Activated T-helper 1 cell treated with anti-CD3 and anti-CD28 coated beads, Interleukin-12 subunit alpha, Interleukin-12 subunit beta, Interleukin-2, Interleukin-4 antibody, amounts not matched to agents 30 ng/mL and 10 ng/mL and 1 ng/mL, durations not matched to agents 14 hours and 24 hours and 36 hours (primary cell): ENCODE measurements at places on chromosomes 6 and 20.

GRCh38 chr6:127366282-127367022, 23.0 kb upstream of the ECHDC1 start:
- DNase-seq, result no peak

GRCh38 chr6:108983151-108983550, 111.5 kb downstream of the SESN1 start:
- no peak for DNase-seq

- DNase-seq, result no peak
Measured at GRCh38 chr6:143064951-143065683, 4.4 kb downstream of the AIG1 start.

GRCh38 chr20:64036346-64037198, 590 bp downstream of the C20orf204 start:
- DNase-seq, result no peak

DNA sequence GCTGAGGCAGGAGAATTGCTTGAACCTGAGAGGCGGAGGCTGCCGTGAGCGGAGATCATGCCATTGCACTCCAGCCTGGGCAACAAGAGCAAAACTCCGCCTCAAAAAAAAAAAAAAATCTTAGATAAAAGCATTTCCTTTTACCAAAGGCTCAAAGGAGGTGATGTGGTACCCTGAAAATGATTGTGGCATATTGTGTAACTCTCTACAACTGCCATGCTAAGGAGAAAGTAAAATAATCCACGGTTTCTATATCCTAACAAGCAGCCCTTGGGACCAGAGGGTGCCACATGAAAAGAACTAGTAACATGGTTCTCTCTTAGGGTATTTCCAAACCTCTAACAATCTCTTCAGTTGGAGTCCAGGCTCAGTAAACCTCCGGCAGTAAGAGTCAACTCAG, 38.8 kb upstream of the SLA2 start:
- no peak for DNase-seq

DNA sequence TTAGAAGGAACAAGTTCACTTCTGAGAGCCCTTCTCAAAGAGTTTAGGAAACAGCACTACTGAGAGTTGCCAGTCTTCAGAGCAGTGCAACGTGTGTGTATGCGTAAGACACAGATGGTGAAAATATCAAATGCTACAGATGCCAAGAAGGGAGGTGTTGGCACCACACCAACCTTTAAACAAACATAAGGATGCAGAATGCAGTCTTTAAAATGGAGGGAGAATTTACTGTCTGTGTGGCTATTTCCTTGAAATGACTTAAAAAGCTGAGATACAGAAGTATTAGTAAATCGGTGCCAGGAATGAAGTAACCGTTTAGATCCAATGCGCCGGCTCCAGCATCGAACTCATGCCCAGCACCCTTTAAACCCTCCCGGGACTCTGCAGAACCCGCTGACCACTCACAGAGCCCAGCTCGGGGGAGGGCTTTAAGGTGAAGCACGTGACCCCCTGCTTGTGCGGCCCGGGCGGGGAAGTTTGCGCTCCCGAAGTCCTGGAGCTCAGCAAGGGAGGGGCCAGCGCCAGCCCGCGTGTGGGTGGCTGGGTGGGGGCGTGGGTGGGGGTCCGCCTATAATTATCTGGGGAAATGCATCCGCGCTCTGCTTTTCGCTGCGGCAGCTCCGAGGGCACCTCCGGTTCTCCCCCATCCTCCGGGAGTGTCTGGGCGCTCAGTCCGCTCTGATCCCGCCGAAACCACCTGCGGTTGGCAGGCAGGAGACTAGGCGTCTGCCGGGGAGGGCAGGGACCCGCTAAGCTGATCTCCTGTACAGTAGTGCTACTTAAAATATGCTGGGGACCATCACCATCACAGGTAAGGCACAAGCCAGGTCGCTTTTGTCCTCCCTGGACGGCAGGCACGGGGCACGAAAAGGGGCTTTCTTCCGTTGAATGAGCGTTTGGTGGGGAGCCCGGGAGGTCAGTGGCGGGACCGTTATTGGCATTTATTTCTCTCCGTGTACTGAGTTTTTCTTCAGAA, 66.0 kb downstream of the ZBTB2 start:
- DNase-seq, result no peak

DNA sequence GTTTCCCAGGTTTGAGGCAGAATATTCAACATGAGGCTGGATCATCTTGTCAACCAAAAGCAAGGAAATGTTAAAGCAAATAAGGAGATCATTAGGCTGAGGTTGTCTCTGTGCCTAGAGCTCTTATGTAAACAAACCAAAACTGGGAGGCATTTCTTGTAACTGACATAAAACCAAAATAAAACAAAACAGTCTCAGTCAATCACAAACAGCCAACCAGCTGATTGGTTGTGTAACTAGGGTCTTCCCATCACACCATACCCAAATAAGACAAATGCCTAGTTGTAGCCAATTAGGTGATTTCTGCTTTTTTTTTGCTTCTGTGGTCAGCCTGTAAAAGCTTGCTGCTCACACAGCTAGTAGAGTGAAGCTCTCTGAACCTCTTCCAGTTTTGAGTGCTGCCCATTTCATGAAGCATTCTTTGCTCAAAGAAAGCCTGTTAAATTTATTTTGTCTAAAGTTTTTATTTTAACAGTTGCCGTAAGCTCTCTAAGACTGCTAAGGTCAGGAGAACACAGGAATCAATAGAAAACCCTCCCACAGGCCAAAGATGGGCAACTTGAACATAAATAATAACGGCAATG, 8.9 kb upstream of the FITM2 start:
- DNase-seq, result no peak
